ENCODE measurements at places on chromosomes 2 and 18.

GRCh38 chr18:28999726-29000125, 822.8 kb upstream of the CDH2 start:
- DNase-seq: no peak

GRCh38 chr18:11005528-11005927, 143.8 kb downstream of the PIEZO2 start:
- peak; percentile 39 for DNase-seq

DNA sequence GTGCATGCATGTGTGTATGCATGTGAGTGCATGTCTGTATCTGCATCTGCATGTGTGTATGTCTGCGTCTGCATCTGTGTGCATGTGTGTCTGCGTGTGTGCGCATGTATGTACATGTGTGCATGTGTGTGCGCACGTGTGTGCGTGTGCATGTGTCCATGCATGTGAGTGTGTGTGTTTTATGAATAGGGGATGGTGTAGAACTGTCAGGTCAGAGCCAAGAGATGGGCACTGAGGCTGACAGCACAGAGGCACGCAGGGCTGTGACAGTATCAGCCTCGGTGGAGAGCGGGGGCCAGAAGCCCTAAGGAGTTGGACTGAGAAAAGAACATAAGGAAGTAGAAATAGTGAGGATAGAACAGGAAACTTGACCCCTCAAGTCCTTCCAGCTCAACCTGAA, 494.0 kb upstream of the MYT1L start:
- DNase-seq: no peak

- no peak for DNase-seq
These were observed 46.9 kb downstream of the FBLN7 start for GRCh38 chr2:112185131-112185530.

DNA sequence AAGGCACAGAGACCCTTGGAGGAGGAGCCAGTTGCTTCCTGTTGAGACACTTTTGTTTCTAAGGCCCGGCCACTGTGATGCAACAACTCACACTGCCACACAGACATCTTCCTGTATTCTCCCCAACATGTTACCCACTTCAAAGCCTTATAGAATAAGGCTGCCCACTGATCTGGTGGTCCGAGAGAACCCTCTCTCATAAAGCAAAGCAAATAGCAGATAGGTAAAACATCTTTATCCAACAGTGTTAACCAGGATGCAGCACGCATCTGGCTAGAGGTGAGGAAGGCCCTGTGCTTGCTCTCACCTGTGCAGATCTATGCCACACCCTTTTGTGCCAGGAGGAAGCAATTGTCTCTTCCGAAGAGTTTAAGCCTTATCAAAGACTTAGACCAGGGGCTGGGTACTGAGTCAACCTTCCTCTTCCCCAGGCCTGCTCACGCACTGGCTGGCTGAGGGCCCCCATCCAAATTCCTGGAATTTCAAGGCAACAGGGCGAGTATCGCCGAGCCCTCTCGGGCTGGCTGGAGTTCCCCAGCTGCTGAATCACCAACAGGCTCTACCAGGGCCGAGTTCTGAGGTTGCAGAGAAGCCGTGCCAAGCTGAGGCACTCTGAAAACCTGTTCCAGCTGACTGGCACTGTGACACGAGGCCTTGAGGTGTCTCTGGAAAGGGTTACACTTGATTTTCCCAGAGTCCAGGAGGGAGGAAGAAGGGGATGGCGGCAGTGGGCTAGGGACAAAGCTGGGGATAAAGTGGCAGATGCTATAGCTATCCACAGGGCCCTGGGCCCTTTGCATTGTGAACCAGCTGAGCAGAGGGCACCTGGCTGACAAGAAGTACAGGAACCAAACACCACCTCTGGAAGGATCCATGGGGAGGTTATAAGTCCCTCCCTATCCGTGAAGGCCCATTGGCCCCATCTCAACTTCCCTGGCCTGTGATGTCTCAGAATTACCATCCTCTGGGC, 29.3 kb downstream of the TGFA start:
- no peak for DNase-seq

DNA sequence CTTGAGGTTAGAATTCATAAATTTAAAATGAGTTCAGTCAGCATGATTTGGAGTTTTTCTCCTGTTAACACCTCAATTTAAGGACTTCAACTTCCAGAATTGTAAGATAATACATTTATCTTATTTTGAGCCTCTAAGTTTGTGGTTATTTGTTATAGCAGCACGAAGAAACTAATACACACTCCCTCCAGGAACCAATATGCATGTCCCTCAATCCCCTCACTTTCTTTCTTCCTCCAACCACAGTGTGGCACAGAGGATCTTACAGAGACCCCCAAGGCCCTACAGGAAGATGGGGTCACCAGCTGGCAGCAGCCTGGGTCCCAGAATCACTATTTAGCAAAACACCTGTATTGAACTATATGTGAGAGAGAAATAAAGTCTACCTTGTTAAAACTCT, 242.0 kb downstream of the RAD51AP2 start:
- DNase-seq: no peak

DNA sequence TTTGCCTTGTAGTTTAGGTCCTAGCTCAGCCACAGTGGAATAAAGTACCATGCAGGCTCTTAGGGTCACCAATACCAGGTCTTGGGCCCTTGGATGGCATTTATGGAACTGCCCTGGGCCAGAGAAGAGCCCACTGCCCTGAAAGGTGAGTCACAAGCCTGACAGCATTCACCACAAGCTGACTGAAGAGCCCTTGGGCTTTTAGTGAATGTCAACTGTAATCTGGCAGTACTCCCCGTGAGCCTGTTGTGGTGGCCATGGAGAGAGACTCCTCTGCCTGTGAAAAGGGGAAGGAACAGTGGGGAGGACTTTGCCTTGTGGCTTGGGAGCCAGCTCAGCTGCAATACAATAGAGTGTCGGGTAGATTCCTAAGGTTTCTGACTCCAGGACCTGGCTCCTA, 1389.7 kb downstream of the DSC3 start:
- DNase-seq: no peak

GRCh38 chr2:47029737-47030524, 114.3 kb upstream of the MCFD2 start:
- DNase-seq: no peak

GRCh38 chr18:74226156-74226555, 65.6 kb downstream of the CYB5A start:
- DNase-seq: no peak

- no peak for DNase-seq
These were observed 170.3 kb upstream of the CXCR4 start for GRCh38 chr2:136288249-136288648.

DNA sequence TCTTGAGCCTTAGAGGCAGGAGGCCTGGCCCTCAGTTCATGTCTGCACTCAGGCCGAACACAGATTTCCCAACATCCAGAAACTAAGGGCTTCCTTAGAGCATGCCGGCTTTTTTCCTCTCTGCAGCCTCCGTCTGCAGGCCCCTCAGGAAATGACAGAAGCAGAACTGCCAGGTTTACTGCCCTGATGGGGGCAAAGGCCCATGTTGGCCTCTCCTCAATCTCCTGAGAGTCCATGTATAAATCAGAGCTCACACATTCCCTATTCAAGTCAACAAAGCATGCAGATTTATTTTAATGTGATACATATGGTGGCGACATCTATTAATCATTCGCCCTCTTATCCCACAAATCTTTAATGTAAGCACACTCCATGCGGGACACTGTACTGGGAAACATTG, 475.6 kb upstream of the HS6ST1 start:
- DNase-seq: no peak

GRCh38 chr2:163838890-163839289, 103.1 kb upstream of the FIGN start:
- DNase-seq: no peak

DNA sequence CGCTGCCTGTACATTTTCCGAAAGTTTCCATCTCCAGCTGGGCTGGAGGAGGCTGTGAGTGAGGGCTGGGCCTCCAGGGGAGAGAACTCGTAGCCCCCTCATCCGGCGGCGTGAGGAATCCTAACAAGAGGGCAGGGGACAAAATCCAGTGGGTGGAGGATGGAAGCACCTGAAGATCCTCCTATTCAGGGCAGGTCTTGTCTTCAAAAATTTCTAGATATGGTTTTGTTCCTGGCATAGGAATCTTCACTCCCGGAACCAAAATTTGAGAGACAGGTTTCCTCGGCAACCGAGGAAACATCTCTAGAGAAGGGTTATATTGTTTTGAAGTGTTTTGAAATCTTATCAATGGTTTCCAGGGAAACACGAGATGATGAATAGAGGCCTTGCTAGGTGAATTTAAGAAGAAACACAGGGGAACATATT, 136.7 kb downstream of the SH3BP4 start:
- no peak for DNase-seq

DNA sequence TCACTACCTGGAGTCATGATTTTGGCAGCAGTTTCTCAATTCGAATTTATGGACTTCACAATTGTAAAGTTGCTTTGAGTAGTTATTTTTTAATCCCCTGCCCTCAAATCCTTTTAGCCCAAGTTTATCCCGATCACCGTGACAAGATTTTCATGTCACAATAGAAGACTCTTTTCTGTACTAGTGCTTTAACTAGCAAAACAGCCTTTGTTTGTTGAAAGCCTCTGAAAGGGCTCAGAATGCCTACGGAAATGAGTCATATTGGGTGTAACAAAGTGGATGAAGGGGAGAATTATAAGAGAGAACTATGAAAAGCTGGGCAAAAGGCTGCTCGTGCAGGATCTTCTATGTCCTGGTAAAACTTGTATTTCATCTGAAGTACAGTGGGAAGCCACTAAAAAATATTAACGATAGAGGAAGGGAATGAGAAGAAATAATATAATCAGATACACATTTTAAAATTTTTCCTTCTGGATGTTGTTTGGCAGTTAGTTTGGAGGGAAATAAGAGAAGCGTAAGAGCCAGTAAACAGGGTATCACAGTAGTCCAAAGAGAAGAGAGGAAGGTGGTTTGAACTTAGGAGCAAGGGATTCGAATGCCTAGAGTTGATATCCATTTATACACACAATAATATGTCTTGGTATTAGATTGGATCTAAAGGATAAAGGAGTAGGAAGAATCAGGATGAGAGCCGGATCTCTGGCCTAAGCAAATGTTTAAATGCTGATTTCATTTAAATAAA, 114.9 kb downstream of the GALNT13 start:
- DNase-seq: no peak

DNA sequence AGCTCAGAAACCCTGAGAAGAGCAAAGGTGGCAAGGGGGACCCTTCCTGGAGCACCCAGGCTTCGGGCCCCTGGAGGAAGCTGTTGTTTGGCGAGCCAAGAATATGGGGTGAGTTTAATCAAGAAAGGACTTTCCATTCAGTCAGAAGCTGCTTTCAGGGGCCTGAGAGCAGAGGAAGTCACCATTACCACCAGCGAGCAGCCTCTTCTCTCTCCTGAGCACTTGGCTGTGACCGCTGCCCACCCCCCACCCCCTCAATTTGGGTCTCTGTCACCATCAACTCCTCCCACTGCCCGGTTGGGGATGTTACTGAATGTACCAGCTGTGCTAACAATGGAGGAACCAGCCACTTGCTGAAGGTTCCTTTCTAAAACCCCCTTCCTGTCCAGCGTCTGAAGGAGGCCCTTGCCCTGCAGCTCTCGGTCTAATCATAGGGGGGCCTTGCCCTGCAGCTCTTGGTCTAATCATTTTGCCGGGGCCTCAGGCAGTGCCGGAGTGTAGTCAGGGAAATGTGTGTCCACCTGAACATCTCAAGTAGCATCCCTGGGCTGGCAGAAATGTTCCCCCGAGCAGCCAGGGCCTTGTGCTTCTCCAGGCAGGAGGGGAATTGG, 943 bp downstream of the INPP5D start:
- DNase-seq: no peak

DNA sequence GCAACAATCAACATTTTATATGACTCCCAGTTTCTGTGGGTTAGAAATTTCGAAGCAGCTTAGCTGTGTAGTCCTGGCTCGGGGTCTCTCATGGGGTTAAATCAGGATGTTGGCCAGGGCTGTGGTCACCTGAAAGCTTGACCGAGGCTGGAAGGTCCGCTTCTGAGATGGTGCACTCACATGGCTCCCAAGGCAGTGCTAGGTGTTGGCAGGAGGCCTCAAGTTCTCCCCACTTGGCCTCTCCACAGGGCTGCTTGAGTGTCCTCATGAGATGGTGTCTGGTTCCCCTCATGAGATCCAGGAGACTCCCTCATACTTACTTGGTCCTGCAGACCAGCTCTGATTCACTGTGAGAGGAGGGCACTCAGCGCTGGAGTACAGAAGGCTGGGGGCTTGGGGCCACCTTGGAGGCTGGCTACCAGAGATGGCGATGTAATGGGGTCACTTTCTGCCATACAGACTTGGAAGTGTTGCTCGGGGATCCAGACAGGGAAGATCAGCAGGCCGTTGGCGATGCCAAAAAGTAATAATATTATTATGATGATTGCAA, 98.8 kb downstream of the INHBB start:
- no peak for DNase-seq

DNA sequence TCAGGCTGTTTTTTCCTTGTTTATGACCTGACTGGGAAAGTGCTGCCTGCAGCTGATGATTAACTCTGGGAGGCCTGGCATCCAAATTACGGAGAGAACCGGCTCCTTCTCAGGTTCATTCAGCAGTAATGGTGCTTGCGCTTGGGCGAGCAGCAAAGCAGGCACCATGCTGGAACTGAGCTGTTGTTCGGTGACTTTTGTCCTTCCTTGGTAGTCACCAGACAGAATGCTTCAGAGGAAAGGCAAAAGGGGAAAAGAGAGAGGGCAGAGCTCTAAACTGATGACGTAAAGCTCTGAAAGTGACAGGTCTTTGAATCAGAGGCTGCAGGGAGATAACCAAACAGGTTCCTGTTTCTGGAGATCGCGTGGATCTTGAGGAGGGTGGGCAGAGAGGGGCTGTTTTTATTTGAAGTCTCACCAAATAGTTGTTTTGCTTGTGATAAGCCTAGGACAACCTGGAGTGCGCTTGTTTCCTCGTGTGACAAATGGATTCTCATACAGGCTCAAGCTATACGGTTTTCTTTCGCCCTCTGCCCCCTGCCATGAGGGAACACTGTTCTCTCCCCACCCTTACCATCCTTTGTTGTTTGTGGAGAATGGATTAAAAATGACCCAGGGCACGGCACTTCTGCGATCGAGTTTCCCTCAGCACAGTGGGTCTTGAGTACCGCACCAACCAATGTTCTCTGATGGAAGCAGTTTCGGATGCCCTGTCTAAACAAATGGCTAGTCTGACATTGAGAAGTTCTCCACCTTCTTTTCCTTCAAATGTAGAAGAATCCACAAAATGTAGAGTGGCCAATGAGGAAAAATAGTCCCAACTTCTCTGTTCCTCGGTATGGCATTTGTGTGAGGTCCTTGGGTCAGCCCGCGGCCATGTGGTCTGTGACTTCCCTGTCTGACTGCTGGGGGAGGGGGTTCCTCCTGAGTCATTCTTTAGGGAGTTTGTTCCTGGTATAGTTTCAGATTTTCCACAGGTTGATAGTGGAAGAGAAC, 1.3 kb downstream of the RASGRP3 start:
- peak; percentile 17 for DNase-seq

GRCh38 chr2:128026448-128027277, 1.2 kb downstream of the SAP130 start:
- DNase-seq: peak; percentile 12

DNA sequence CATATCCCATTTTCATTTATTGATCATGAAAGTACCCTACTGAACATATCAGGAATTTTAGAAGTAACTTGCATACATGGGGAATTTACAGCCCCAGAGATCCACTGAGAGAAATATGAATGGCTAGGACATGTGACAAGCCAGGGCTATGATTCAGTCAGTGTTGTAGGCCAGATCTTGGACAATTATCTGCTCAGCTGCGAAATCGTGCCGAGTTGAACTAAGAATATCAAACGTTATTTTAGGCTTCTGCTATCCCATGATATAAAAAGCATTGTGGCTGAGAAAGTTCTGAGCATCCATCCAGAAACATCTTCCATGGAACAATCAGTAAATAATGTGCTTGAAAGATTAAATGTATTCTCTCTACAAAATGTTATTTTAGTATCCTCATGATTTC, 85.7 kb upstream of the UNC80 start:
- no peak for DNase-seq
